ENCODE measurements at places on chromosomes 3 and 15. TPM values are rescaled to one million over a fixed set of nuclear protein-coding genes. Genes with fewer than 3 reads are reported as not detected.

The GLDN gene
- 127 TPM for total RNA-seq

The PPP1R14D gene
- not detected for total RNA-seq

The ZCWPW2 gene
- total RNA-seq, result 1.3 TPM

The CCR4 gene
- total RNA-seq, result not detected

The CSPG5 gene
- under 0.01 TPM for total RNA-seq

The PLAAT1 gene
- not detected for total RNA-seq

The RASL12 gene
- total RNA-seq, result 108 TPM

The GADL1 gene
- total RNA-seq, result 0.33 TPM

The GP9 gene
- not detected for total RNA-seq

The ANKUB1 gene
- not detected for total RNA-seq

The POPDC2 gene
- 0.15 TPM for total RNA-seq

The GRAMD1C gene
- 7.1 TPM for total RNA-seq

The ITIH3 gene
- not detected for total RNA-seq

The HYKK gene
- total RNA-seq, result 2.3 TPM

The STRIT1 gene
- not detected for total RNA-seq

The POLQ gene
- total RNA-seq, result 0.99 TPM

The FETUB gene
- total RNA-seq, result not detected

The SERINC4 gene
- not detected for total RNA-seq

The CDC25A gene
- total RNA-seq, result 2.6 TPM

The MAPKBP1 gene
- 24.3 TPM for total RNA-seq

The OGG1 gene
- total RNA-seq, result 27.3 TPM

The LTF gene
- not detected for total RNA-seq

The CPNE9 gene
- not detected for total RNA-seq

The PLA2G4D gene
- total RNA-seq, result not detected

The NMB gene
- total RNA-seq, result 3.6 TPM

The LRTM1 gene
- not detected for total RNA-seq

The IQCF5 gene
- total RNA-seq, result not detected

The EIF3J gene
- 33.7 TPM for total RNA-seq

The SLC28A1 gene
- not detected for total RNA-seq

The TTC14 gene
- total RNA-seq, result 41.6 TPM

The P2RY13 gene
- total RNA-seq, result not detected

The TRMT10C gene
- total RNA-seq, result 34.8 TPM

The MAP2K5 gene
- total RNA-seq, result 9.3 TPM

The FHIT gene
- 2.5 TPM for total RNA-seq

The SCN11A gene
- under 0.01 TPM for total RNA-seq

The PRR20G gene
- total RNA-seq, result not detected

The LRRC31 gene
- not detected for total RNA-seq

The CFAP92 gene
- total RNA-seq, result not detected

The ZDHHC19 gene
- not detected for total RNA-seq

The CSTA gene
- total RNA-seq, result 2.6 TPM
